ENCODE measurements at places on chromosomes 4 and X.

- DNase-seq = no peak
These were observed 976.8 kb upstream of the ADGRL3 start for GRCh38 chr4:60223208-60223923.

- DNase-seq = no peak
These were observed 115.8 kb upstream of the BMPR1B start for GRCh38 chr4:94641702-94642560.

DNA sequence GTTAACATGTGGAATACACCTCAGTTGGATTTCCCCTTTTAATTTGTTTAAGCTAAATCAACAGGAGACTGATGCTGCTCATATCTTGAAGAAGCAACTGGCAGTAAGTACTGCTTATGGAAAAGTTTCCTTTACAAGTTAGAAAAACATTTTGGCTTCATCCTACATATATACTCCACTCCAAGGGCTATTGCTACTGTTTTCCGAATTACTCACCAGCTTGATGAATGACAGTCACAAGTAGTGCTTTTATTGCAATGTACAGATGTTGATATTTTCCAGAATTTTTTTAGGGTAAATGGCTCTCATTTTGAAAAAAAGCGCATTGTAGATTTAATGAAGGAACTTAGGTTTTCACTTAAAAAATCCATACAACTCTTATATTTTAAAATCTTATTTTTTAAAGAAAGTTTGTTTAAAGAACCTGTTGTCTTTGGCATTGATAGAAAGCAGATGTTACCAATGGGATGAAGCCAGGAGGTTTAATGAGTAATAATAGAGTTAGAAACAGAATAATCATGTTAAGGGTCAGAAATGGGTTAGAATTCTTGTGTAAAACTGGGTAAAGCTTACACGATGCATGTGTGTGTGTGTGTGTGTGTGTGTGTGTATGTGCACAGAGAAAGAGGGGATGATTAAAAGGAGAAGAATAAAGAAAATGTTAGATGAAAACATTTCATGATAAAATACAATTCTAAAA lies 272.9 kb downstream of the CFAP299 start:
- no peak for DNase-seq

- no peak for DNase-seq
These were observed 598.7 kb upstream of the TECRL start for GRCh38 chr4:65007841-65008439.

- no peak for DNase-seq
These were observed 484.0 kb downstream of the NAF1 start for GRCh38 chr4:162682651-162683050.

DNA sequence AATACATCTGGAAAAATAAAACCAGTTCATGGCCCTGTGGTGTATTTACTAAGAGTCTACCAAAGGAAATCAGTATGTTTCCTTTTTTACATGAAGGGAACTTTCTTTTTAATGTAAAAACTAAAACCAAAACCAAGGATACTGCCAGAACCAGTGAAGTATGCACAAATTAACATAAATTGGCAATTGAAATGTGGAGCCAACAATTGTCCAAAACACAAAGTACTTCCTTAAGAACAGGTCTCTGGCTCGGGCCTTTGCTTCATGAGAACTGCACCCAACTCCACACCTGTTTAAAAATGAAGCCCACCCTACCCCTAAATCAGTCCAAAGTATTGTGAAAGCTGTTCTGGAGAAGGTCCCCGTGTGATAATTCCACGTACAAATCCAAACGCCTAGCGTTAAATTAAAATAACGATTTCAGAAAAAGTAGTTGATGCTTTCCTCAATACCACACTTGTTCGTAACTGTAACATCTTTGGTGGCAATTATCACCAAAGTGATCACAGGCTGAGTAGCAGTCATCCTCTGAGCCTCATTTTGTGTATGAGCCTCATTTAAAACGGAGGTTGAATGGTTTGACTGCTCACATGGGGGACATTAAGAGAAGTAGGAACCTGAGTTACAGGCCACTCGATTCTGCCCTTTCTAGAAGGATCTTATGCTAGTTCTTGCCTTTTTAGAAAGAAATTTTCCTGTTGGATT lies 93.0 kb downstream of the GEMIN8 start:
- no peak for DNase-seq

DNA sequence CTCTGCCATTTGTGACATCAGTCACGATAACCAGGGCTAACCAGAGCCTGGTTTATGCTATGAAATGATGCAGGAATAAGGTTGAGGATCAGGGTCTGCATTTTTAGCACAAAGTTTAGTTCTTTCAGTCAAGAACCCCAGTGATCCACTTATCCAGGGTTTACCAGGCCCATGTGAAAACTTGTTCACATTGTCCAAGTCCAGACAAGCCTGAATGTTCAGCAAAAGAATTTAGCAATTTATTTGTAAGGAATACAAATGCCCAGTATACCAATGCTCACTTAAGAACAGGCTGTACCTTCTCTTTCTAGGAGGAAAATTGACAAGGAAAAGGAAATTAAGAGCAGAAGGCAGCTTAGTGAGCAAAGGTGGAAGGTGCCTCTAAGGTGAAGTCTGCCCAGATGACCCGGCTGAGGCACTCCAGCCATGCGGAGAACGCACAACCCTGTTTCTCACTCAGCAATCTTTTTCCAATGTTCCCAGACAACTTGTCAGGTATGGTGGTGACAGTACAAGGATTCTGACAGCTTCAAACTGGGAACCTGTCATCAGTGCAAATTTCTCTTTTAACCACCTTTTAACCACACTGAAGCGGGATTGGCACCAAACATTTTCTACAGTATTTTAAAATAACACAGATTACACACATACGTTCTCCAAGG lies 54.0 kb downstream of the TBC1D9 start:
- DNase-seq = no peak

DNA sequence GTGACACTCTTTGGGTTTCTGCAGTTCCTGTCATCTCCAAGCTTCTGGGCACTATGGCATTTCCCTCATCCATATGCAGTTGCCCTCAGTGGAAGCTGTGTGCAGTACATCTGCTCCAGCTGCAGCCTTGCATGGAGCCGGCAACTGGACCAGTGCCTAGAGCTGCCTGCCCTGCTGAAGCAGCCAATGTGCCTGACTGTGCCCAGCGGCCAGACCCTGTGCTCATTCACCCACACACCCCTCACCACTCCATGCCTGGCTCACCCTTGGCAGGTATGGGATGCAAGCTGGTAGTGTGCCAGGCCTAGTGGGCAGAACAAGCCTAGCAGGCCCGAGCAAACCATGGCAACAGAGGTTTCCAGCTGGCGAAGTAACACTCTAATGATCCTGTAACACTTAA lies 370.8 kb downstream of the FSTL5 start:
- no peak for DNase-seq

DNA sequence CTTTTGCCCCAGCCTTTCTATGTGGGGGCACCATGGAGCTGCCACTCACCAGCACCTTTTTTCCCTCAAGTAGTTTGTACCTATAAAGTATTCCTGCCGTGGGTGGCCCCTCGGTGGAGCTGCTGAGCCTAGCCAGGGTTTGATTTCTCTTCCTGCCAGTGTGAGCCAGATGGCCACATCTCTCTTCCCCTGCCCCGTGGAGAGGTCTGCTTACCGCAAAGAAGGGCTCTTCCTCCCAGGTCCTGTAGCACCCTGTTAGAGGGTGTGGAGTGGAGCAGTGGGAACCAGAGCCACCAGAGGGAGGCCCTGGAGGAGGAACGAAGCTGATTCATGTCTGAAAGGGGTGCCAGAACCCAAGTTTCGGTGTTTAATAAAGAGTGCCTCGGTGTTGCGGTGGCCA lies 95.4 kb downstream of the PTTG2 start:
- DNase-seq = no peak

GRCh38 chrX:49106930-49107329 lies 16.6 kb downstream of the GPKOW start:
- no peak for DNase-seq

DNA sequence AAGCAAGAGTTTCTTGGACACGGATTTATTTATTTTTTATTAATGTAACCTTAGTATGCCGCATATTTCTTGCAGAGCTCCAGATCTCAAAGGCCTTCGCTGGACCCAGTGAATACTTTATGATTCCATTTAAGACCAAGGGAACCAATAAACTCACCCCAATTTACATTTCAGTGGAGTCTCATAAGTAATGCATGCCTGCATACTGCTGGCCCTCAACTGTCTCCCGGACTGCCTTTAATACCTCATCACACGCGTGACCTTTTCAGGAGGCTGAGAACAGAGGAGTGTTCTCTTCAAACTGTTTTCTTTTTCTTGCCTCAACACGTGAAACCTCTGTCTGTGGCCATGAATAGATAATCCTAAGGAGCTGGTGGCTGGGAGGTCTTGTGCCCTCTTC lies 240.9 kb downstream of the STIM2 start:
- no peak for DNase-seq

DNA sequence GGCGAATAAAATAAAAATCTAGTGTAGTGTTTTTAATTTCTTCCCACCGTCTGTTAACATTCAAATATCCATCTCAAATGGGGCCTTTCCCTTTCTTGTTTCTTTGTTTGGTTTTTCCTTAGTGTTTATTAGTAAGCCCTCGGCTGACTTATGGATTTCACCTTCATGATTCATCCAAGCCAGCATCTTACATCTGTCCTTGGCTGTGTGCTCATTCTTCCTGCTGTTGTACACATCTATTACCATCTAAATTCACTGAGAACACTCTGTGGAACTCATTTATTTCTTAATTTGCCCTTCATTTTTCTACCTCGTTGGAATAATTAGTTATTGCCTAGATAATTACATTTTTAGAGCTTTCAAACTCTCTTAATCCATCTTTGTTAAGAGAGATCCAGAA lies 84.9 kb downstream of the SPCS3 start:
- no peak for DNase-seq

GRCh38 chrX:119374736-119375135 lies 24.4 kb upstream of the SLC25A43 start:
- DNase-seq = no peak

- DNase-seq = no peak
These were observed 628.9 kb downstream of the TLL1 start for GRCh38 chr4:166501941-166502382.

Measured in activated T-cell treated with anti-CD3 and anti-CD28 coated beads for 1 hour (primary cell).